Small intestine (tissue), 16 donors: ENCODE measurements at places on chromosomes 6 and 20.

DNA sequence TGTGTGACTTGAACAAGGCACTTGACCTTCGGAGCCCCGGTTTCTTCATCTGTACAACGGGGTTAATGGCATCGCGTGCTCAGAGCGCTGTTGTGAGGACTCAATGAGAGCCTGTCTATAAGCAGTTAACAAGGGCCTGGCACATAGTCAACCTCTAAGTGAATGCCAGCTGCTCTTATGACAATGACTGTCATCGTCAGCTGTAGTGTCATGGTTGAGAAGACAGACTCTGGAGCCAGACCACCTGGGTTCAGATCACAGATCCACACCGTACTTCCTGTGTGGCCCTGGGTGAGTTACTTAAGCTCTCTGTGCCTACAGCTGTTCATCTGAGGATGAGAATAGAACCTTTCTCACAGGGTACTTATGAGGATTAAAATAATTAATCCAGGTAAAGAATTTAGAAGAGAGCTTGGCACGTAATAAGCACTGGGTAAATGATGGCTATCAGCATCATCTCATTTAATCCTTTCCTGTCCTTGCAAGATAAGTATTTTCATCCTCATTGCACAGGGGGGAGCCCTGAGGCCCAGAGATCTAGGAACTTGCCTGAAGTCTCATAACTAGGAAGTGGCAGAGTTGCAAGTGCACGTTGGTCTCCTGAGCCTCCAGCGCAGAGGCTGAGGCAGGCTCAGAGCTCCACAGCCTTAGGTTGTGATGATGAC is 105.3 kb downstream of the EYA2 start:
- DNase-seq: no peak

DNA sequence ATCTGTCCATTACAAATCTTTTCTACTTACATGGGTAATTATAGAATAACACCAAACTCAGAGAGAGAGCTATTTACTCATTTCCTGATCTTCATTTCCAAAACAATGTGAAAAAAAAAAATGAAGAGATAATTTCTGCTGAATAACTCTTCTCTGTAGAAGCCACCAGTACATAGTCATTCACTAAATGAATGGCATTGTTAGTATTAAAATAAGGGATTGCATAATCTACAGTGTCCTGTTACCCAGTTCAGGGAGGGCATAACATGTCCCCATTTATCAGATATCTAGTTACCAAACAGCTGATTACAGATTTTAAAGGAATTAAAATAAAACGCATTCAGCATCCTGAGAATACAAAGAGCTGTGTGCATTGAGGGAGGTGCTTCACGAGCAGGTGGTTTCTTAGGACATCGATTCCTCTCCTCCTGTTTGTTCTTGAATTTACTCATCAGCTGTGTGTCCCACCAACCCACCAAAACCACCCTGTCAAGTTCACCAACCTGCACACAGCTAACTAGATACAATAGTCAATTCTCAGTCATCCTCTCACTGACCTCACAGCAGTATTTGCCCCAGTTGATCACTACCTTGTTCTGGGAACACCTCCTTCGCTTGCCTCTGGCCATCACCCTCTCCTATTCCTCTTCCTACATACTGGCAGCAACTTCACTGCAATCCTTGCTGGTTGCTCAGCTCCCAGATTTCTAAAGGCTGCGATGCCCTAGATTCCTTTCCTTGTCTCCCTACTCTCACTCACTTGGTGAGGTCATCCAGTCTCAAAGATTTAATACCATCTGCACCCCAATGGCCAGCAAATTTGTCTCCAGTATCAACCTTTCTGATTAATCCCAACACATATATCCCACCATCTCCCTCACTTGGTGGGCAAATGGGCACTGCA is 18.7 kb downstream of the CNKSR3 start:
- DNase-seq: no peak

GRCh38 chr20:37144856-37145404 is 34.2 kb upstream of the RPN2 start:
- DNase-seq: no peak

GRCh38 chr6:25336996-25337395 is 57.8 kb downstream of the CARMIL1 start:
- peak; percentile 77 for DNase-seq

GRCh38 chr20:60306551-60306950 is 348.3 kb downstream of the CDH26 start:
- no peak for DNase-seq
